Muscle of leg (tissue), 16 donors: ENCODE measurements at places on chromosomes 2 and 18. TPM values are rescaled to one million over a fixed set of nuclear protein-coding genes. Genes with fewer than 3 reads are reported as not detected.

DNA sequence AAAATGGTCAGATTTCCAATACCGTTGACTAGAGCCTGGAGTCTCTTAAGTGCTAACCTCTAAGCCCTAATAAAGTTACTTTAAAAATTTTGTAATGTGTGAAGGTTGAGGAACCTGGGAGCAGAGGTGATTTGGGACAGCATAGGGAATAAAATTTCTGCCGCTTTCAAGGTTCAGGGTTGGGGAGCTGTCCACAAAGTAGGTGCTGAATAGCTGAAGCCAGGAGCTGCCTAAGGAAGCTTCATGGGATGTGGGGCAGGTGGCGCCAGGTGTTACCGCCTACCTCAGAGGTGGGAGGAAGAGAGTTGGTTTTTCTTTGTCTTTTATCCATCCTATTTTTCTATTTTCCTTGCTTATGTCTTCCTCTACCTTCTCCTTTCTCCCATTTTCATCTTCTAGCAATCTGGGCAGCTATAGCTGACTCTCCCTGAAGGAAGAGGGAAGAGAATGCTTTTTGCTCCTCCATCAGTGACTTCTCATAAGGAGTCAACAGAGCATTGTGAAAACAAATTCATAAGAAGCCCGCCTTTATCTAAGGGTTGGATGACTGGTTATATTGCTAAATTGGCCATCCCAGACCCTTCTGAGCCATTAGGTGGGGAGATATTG lies 178.7 kb downstream of the CLIP4 start:
- no peak overlapping the region for H3K27ac ChIP-seq
- no peaks in the 10 kb centered on the region for H3K4me1 ChIP-seq
- no peak overlapping the region for H3K4me3 ChIP-seq
- peak; percentile 40 for DNase-seq
- H3K36me3 ChIP-seq = no peaks in the 10 kb centered on the region
- no peaks in the 10 kb centered on the region for H3K27me3 ChIP-seq

GRCh38 chr18:41765460-41765859 lies 189.6 kb upstream of the PIK3C3 start:
- no peaks in the 10 kb centered on the region for H3K4me1 ChIP-seq
- no peaks in the 10 kb centered on the region for H3K36me3 ChIP-seq
- no peak for DNase-seq
- H3K27me3 ChIP-seq = no peaks in the 10 kb centered on the region
- no peak overlapping the region for H3K27ac ChIP-seq

DNA sequence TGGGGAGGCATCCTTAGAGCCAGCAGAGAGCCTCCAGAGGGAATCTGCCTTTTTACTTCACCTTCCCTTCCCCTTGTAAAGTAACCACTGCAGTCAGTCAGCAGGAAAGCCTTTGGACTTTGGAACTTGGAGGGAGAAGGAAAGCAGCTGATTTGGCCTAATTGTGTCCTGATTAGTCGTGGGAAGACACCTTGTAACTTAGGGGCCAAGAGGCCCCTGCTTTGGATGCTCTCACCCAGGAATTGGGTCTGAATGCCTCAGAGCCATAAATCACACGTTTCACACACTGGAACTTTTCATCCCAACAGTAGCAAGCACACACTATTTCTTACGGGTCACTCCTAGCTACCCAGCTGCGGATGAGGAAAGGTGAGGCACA lies 81.0 kb upstream of the PPM1B start:
- H3K36me3 ChIP-seq = no peaks in the 10 kb centered on the region
- DNase-seq = peak; percentile 3
- H3K27ac ChIP-seq = no peak overlapping the region

GRCh38 chr2:44928483-44929158 lies 12.9 kb upstream of the SIX3 start:
- no peak for DNase-seq
- no peak overlapping the region for H3K27ac ChIP-seq
- H3K4me1 ChIP-seq = peaks cover 19% of the 10 kb centered on the region
- H3K36me3 ChIP-seq = no peaks in the 10 kb centered on the region

- no peaks in the 10 kb centered on the region for H3K36me3 ChIP-seq
- no peak overlapping the region for H3K27ac ChIP-seq
- H3K27me3 ChIP-seq = no peaks in the 10 kb centered on the region
- no peak overlapping the region for H3K4me3 ChIP-seq
- H3K4me1 ChIP-seq = no peaks in the 10 kb centered on the region
- no peak for DNase-seq
Measured at GRCh38 chr2:5410991-5411700, 281.0 kb upstream of the SOX11 start.

DNA sequence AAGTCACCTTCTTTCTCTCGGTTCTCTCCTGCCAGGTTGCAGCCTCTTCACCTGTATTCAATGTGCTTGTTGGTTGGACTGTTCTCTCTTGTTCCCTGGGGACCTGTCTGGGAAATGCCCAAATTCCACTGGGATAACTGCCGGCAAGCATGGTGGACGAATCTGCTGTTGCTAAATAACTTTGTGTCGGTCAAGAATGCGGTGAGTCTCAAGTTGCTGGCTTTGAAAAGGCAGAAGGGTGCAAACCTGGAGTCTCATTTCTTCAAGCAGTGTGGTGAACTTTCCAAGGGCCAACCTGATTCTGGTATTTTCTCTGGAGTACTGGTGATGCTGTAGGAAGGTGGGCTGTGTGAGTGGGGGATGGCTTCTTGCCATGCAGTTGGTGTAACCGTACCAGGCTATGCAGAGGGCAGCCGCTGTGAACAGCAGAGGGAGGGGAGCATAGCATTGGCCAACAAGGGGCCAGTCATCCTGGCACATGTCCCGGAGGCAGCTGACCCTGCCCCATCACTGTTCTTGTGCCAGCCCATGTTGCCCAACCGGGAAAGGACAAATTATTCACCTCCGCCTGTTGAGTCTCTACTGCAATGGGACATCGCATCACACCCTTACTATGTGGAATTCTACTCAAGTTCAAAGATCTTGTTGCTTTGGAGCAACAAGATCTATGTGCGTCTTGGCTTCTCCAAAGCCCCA lies 88.1 kb upstream of the SEC11C start:
- H3K36me3 ChIP-seq = no peaks in the 10 kb centered on the region
- H3K27me3 ChIP-seq = no peaks in the 10 kb centered on the region
- H3K27ac ChIP-seq = no peak overlapping the region
- peak; percentile 60 for DNase-seq

GRCh38 chr2:146990311-146991054 lies 854.3 kb upstream of the ACVR2A start:
- peak; percentile 17 for DNase-seq
- H3K36me3 ChIP-seq = no peaks in the 10 kb centered on the region
- no peaks in the 10 kb centered on the region for H3K27me3 ChIP-seq
- H3K27ac ChIP-seq = no peak overlapping the region
- H3K4me1 ChIP-seq = no peaks in the 10 kb centered on the region

DNA sequence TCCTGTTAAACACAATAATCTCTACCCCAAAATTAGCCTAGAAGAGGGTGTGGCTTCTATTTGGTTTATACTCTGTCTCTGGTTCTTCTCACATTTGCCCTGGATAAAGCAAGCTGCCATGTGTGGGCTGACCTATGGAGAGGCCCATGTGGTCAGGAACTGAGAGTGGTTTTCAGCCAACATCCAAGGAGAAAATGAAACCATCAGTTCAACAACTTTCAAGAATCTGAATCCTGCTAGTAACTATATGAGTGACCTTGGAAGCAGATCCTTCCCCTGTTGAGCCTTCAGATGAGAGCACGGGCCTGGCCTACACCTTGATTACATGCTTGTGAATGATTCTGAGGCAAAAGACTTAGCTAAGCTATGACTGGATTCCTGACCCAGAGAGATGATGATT lies 11.5 kb upstream of the TRIB2 start:
- H3K27ac ChIP-seq = no peak overlapping the region
- peaks cover 2% of the 10 kb centered on the region for H3K27me3 ChIP-seq

DNA sequence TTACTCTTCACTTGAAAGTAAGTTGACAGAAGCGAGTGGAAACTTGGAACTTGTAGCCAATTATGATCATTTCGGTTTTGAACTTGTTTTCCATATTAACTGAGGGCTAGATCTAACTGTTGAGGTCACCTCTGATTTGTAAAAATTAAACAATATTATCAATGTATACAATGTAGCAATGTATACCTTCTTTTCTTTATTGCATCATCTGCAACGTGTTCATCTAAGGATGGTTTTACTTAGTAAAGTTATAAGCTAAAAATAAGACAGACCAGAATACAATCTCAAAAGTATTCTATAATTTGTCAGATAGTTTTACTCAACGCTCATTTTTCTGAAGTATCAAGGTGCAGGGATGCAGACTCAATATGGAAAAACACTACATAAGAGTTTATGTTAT lies 435.0 kb upstream of the TNP1 start:
- no peaks in the 10 kb centered on the region for H3K36me3 ChIP-seq
- no peaks in the 10 kb centered on the region for H3K27me3 ChIP-seq
- DNase-seq = no peak
- no peak overlapping the region for H3K27ac ChIP-seq
- H3K4me1 ChIP-seq = peaks cover 12% of the 10 kb centered on the region
- H3K4me3 ChIP-seq = no peak overlapping the region

DNA sequence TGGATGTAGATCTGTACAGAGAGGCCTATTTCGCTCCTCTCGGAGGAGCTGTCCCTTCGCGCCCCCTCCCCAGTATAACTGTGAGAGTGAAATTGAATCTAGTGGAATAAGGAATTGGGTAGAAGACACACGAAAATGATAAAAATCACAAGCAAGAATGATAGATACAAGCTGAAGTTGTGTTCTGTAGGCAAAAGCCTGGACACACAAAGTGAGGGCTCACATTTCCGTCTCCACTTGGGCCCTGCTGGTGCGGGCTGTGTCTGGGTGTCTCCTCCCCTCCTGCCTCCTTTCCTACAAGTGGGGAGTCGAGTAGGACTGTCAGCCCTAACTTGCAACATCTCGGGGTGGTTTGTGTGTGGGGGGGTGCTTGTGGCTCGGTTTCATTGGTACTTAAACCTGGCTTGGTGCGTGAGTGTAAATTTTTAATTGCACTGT lies 457 bp upstream of the SP9 start:
- no peaks in the 10 kb centered on the region for H3K36me3 ChIP-seq
- H3K4me1 ChIP-seq = peaks cover 32% of the 10 kb centered on the region
- H3K27ac ChIP-seq = no peak overlapping the region
- DNase-seq = peak; percentile 14
- peaks cover 89% of the 10 kb centered on the region for H3K27me3 ChIP-seq
- H3K4me3 ChIP-seq = no peak overlapping the region

- H3K27ac ChIP-seq = no peak overlapping the region
- no peak overlapping the region for H3K4me3 ChIP-seq
- no peaks in the 10 kb centered on the region for H3K27me3 ChIP-seq
- no peaks in the 10 kb centered on the region for H3K36me3 ChIP-seq
Measured at GRCh38 chr2:105646774-105647076, 98.0 kb upstream of the NCK2 start.

DNA sequence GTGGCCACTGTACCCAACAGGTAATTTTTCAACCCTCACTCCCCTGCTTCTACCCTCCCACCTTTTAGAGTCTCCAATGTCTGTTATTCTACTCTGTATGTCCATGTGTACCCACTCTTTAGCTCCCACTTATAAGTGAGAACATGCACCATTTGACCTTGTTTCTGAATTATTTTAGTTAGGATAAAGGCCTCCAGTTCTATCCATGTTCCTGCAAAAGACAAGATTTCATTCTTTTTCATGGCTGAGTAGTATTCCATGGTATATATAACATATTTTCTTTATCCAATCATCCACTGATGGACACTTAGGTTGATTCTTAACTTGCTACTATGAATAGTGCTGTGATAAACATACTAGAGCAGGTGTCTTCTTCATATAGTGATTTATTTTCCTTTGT lies 9.1 kb downstream of the PECR start:
- no peak for DNase-seq
- no peak overlapping the region for H3K27ac ChIP-seq
- H3K4me1 ChIP-seq = no peaks in the 10 kb centered on the region
- no peak overlapping the region for H3K4me3 ChIP-seq

Gene TACR1
- total RNA-seq = 0.18 TPM
